ENCODE measurements at places on chromosomes 11 and 22.

- no peak for DNase-seq
Measured at GRCh38 chr22:40243891-40244290, 66.2 kb downstream of the TNRC6B start.

DNA sequence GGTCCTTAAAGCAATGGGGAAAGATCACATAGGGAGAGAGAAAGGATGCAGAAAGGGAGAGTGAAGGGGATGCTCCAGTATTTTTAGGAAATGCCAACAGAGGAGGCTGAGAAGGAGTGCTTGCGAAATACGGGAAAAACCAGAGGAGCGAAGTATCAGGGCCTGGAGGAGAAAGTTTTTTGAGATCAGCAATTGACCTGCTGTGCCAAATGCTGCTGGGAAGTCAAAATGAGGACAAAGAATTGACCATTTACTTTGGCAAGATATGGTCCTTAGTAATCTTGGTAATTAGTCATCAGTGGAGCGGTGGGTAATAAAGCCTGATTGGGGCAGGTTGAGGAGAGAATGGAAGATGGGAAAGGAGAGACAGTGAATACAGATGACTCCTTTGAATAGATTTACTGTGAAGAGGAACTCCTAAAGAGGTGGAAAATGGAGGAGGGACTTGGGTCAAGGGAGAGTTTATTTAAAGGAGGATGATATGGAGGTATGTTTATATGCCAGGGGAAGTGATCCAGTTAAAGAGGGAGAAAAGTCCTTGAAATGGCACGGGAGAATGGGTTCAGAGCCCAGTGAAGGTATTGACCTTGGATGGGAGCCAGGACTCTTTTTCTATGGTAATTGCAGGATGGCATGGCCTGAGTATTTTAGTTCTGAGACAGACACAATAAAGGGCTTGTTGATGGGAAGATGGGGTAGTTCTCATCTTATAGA is 111.5 kb downstream of the PKNOX2 start:
- DNase-seq, result no peak

DNA sequence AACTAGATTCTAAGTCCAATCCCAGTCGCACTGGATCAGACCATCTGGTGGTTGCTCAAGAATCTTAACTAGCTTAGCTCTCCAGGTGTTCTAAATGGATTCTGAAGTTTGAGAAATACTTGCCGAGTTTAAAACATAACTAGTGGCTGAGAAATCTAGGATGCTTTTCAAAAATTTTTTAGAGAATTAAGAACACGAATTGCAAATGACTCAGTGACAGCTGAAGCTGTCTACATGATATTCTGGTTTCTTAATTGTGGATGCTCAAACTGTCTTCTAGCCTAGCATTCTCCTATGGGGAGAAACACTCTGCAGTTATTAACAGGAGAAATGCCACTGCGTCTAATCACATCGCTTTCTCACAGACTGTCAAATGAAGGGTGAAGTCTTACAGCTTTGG is 20.2 kb upstream of the TP53AIP1 start:
- no peak for DNase-seq

GRCh38 chr11:133064152-133064877 is 468.0 kb downstream of the OPCML start:
- DNase-seq, result peak; percentile 68

GRCh38 chr11:23789938-23790371 is 706.9 kb upstream of the LUZP2 start:
- no peak for DNase-seq

- DNase-seq, result no peak
Measured at GRCh38 chr11:87840786-87841185, 334.5 kb downstream of the RAB38 start.

DNA sequence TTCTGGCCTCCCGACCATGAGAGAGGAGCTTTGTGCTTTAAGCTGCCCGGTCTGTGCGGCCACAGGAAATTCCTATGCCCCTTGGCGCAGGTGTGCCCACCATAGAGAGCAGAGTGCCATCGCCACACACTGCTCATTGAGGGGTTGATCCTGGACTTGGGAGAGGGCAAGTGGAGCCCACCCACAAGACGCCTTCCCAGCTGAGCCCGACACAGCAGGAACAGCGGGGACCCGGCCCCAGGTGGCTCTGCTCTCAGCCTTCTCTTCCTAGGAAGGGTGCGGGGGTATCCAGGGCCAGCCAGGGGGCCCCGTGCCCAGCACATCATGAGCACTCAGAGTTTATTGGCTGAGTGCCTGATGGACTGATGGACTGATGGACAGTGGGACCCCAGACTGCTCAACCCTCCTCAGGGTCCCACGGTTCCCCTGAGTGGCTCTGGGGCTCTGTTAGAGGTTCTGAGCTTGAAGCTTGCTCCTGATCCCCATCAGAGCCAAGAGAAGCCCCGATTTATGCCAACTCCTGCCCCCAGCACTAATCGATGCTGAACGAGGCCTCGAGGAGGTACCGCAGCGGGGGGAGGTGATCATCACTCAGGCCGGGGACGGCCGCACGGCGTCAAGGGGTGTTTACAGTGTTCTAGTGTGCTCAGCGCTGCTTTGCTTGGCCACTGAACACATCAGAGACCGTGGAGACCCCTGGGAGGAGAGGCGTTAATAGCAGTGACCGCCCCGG is 13.5 kb upstream of the MRGPRD start:
- no peak for DNase-seq

GRCh38 chr11:128603752-128604414 is 16.5 kb upstream of the ETS1 start:
- peak; percentile 26 for DNase-seq

DNA sequence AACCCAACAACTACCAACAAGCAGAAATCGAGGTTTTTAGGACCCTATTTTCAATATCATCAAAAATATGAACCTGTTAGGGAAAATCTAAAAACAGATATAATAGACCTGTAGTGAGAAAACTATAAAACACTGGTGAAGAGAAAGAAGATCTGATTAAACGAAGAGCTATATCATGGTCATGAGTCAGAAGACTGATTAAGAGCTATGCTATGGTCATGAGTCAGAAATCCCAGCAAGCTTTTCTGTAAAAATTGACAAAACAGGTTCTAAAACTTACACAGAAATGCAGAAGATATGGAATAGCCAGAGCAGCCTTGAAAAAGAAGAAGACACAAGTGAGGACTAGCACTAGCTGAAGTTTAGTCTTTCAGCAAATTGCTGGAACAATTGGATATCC is 345.0 kb downstream of the TBC1D22A start:
- no peak for DNase-seq

GRCh38 chr11:18171377-18172000 is 1.1 kb upstream of the MRGPRX4 start:
- DNase-seq, result no peak

All from NCI-H2081 (cell line).